ENCODE measurements at places on chromosomes 7 and 10. TPM values are rescaled to one million over a fixed set of nuclear protein-coding genes. Genes with fewer than 3 reads are reported as not detected.

AKR1C2 gene
- not detected for polyA plus RNA-seq

INMT gene
- 0.77 TPM for polyA plus RNA-seq

SLC16A9 gene
- polyA plus RNA-seq, result not detected

HTRA1 gene
- polyA plus RNA-seq, result not detected

DDIT4 gene
- polyA plus RNA-seq, result 154 TPM

FAM25C gene
- not detected for polyA plus RNA-seq

CPA5 gene
- polyA plus RNA-seq, result 12.3 TPM

PLAC9 gene
- polyA plus RNA-seq, result not detected

ASZ1 gene
- polyA plus RNA-seq, result not detected

MSANTD7 gene
- 8.3 TPM for polyA plus RNA-seq

GRCh38 chr10:16297642-16298041, 139.2 kb upstream of the PTER start:
- no peaks in the 10 kb centered on the region for H3K27me3 ChIP-seq
- no peaks in the 10 kb centered on the region for H3K36me3 ChIP-seq
- H3K27ac ChIP-seq, result no peak overlapping the region
- H3K4me3 ChIP-seq, result no peak overlapping the region
- H3K4me1 ChIP-seq, result no peaks in the 10 kb centered on the region
- no peak for DNase-seq

- no peak overlapping the region for H3K27ac ChIP-seq
Observed at GRCh38 chr7:29231671-29232232, 37.2 kb downstream of the CHN2 start.

GRCh38 chr7:111027396-111027795, 63.5 kb upstream of the LRRN3 start:
- H3K27me3 ChIP-seq, result no peaks in the 10 kb centered on the region
- H3K4me3 ChIP-seq, result no peak overlapping the region
- no peaks in the 10 kb centered on the region for H3K36me3 ChIP-seq
- no peak for DNase-seq
- no peak overlapping the region for H3K27ac ChIP-seq

GRCh38 chr10:110755781-110756180, 111.6 kb downstream of the RBM20 start:
- H3K27ac ChIP-seq, result no peak overlapping the region
- no peak for DNase-seq
- H3K36me3 ChIP-seq, result no peaks in the 10 kb centered on the region
- H3K4me3 ChIP-seq, result no peak overlapping the region
- no peaks in the 10 kb centered on the region for H3K27me3 ChIP-seq

GRCh38 chr10:58556516-58557165, 44.0 kb downstream of the BICC1 start:
- H3K4me1 ChIP-seq, result no peaks in the 10 kb centered on the region
- H3K36me3 ChIP-seq, result no peaks in the 10 kb centered on the region
- no peak overlapping the region for H3K27ac ChIP-seq
- DNase-seq, result no peak

GRCh38 chr10:99569961-99570360, 37.2 kb downstream of the NKX2-3 start:
- no peak overlapping the region for H3K4me3 ChIP-seq
- DNase-seq, result no peak
- no peaks in the 10 kb centered on the region for H3K27me3 ChIP-seq
- no peak overlapping the region for H3K27ac ChIP-seq
- no peaks in the 10 kb centered on the region for H3K4me1 ChIP-seq

GRCh38 chr7:77426052-77426404, 9.9 kb upstream of the GSAP start:
- no peaks in the 10 kb centered on the region for H3K36me3 ChIP-seq
- no peak for DNase-seq
- no peak overlapping the region for H3K4me3 ChIP-seq
- H3K4me1 ChIP-seq, result peaks cover 21% of the 10 kb centered on the region

DNA sequence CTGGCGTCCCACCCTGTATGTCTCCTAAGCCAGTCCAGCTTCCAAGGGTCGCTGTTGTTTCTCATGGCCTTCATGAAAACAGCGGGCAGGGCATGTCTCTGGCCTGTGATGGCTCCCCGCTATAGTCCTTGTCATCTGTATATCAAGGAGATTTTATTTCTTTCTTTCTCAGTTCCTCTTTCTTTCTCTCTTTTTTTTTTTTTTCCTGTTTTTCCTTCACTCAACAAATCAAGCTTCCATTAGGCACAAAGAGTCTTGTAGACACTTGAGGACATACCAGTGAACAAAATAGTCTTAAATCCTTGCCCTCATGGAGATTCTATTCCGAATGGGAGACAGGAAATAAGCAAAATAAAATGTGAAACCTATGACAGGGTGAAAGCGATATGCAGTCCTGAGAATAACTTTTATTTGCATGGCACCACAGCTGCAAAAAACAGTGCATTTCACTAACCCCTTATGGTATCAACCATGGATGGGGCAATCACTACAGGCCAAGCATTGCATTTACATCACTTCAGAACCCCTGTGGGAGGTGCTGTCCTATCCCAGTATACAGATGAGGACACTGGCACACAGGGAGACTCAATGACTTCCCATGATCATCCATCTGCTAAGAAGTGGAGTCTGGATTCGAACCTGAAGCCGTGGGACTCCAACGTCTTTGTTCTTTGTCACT, 50.7 kb downstream of the SYPL1 start:
- peaks cover 16% of the 10 kb centered on the region for H3K4me1 ChIP-seq
- DNase-seq, result no peak
- no peak overlapping the region for H3K27ac ChIP-seq
- no peaks in the 10 kb centered on the region for H3K27me3 ChIP-seq
- no peaks in the 10 kb centered on the region for H3K36me3 ChIP-seq
